Fibroblast of villous mesenchyme (primary cell): ENCODE measurements at places on chromosomes 6 and 20.

DNA sequence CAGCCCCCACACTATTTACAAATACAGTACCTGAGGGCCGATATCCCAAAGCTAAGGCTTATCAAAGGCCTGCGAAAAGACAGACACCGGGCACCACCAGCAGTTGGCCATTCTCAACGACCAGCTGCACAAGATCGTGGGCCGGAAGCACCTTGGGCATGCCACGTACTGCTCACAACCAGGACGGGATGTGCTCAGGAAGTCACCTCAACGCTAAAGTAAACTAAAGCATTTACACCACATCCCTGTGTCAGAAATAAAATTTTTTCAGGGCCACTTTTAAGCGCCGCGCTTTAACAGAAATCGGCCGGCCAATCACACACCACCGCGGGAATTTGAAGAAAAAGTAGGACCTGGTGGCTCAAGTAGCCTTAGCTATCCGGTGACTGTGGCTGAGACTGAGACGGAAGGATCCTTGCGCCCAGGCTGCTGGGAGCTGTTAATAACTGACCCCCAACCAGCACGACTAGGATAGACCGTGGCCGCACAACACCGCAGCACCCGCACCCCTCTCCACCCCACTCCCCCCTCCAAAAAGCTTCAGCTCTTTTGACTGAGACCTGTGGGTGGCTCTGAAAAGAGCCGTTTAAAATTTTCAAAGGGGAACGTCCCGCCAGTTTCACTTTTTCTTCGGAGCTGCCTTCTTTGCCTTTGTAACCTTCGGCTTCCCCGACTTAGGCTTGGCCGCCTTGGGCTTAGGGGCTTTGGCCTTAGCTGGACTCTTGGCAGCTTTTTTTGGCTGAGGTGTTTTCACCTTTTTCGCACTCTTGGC, 131.2 kb upstream of the BTN3A2 start:
- DNase-seq, result peak; percentile 70

DNA sequence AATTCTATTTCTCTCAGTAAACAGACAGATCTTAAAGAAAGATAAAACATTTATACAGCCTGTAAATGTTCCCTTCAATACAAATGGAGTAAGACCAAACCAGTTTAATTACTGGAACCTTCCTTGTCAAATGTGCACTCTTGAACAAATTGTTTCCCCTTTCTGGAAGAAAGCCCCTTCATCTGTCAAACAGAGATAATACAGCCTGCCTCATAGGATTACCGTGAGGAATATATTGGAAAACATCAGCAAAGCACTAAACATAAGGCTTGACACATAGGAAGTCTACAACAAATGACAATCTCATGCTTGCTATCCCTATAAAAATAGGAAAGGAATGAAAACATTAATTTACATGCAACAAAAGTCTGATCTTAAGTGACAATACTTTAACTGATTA, 173.8 kb downstream of the PTPRK start:
- DNase-seq, result no peak

GRCh38 chr20:20783450-20783849, 71.0 kb upstream of the RALGAPA2 start:
- no peak for DNase-seq

DNA sequence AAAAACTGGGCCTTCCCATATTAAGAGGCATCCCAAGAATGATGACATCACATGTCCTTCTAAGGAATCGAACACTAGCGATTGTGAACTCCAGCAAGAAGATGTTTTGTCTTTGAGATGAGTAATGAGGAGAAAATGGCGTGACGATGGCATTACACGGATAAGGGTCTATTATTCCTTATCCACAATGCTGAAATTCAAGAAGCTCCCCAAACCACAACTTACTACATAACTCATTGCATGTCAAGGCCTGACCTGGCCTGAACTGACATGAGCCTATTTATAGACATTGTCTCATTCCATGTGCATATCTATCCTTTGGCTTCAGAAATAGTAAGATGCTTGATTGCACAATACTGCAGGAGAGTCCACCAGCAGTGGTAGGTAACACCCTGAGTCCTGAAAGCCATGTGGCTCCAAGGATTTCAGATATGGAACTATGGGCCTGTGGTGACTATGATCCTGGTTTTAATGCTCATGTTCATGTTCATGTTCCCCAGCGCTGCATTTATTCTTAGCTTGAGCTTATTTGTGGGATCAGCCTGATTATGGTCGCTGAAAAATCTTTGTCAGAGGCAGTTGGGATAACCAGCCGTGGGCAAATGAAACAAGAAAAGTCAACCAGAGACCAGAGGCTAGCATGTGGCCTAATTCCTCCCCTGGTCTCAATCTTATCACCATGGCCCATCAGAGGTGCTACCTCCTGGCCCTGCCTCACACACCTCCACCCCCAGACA, 183.2 kb upstream of the JARID2 start:
- DNase-seq, result peak; percentile 79

DNA sequence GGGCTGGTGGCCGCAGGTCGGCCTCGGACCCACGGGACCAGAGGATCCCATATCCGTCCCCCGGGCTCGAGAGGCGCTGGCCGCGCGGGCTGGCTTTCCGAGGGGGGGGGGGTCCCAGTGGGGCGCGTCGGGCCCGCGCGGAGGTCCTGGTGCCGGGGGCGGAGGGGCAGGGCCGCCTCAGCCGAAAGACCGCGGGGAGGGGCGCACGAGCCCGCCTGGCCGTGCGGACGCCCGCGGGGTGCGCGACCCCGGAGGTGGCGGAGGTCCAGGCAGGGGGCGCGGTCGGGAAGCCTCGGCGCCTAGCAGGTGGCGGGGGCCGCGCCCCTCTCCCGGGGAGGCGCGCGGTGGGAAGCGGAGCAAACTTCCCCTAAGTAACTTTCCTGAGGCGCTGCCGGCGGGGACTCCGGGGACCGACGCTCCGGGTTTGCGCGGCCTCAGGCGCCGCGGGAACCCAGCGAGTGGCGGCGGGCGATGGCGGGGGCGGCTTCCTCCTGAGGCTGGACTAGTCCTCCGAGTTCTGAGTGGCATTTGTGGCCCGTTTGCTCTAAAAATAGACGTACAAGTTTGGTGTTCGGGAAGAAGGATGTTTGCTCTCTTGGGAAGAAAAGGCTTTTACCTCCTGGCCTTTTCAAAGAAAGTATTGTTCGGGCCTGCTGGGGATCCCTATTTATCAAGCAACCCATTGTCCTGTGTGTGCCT, 26.5 kb upstream of the BTBD3 start:
- DNase-seq, result peak; percentile 53

DNA sequence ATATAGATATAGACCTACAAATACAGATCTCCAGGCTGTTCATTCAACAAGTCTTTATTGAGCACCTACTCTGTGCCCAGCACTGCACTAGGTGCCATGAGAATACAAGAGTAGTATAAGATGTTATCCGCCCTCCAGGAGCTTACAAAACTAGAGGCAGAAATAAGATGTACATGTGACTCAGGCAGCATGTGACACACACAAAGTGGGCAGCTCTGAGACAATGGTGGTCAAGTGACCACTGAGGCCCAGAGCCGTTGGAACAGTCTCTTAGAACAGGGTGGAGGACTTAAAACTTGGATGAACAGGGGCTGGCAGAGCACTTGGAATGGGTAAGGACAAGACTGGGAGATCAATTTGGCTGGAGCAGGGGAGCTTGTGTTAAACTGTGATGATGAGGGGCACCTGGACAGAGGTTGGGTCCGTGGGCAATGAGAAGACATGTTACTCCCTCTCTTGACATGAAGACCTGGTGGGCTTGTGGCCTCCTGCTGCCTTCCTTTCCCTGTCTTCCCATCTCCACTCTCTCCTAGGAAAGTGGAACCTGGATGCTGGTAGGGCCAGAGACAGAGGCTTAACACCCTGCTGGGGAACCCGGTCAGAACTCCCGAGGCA, 21.2 kb downstream of the TRIM15 start:
- no peak for DNase-seq
